Urinary bladder (tissue), 4 donors: ENCODE measurements at places on chromosomes 1 and 21. TPM values are rescaled to one million over a fixed set of nuclear protein-coding genes. Genes with fewer than 3 reads are reported as not detected.

The KCNN3 gene
- 16.6 TPM for total RNA-seq

The IL19 gene
- total RNA-seq: not detected

The SMPDL3B gene
- total RNA-seq: 0.42 TPM

The SELL gene
- total RNA-seq: 5.1 TPM

The FGR gene
- 3.4 TPM for total RNA-seq

The GNG4 gene
- total RNA-seq: 2.3 TPM

The KIF26B gene
- total RNA-seq: 12.2 TPM

The PLA2G4A gene
- total RNA-seq: 36.8 TPM

The OLFML2B gene
- total RNA-seq: 16.0 TPM

The C1QA gene
- total RNA-seq: 41.5 TPM

The KRTAP19-1 gene
- total RNA-seq: not detected

The UTS2 gene
- total RNA-seq: 0.16 TPM

The CYYR1 gene
- total RNA-seq: 11.4 TPM

The CLDN17 gene
- not detected for total RNA-seq

The PFKFB2 gene
- 9.3 TPM for total RNA-seq

The FAM76A gene
- 18.2 TPM for total RNA-seq

The C2CD2 gene
- 24.3 TPM for total RNA-seq

The PLCH2 gene
- 7.0 TPM for total RNA-seq

The ALG14 gene
- total RNA-seq: 4.4 TPM

The SELP gene
- 13.1 TPM for total RNA-seq

The TAL1 gene
- 4.2 TPM for total RNA-seq

The MIXL1 gene
- total RNA-seq: not detected

The KRTAP7-1 gene
- not detected for total RNA-seq

The DNAJC28 gene
- 2.7 TPM for total RNA-seq

The MLLT11 gene
- total RNA-seq: 4.8 TPM

The ATP1A4 gene
- total RNA-seq: 8.3 TPM

The PRDM16 gene
- 3.7 TPM for total RNA-seq

The ZNF648 gene
- total RNA-seq: 0.11 TPM

The RIPPLY3 gene
- total RNA-seq: not detected

The IL12RB2 gene
- total RNA-seq: 6.0 TPM

The TNFRSF8 gene
- 0.26 TPM for total RNA-seq

The LRRC38 gene
- 0.53 TPM for total RNA-seq

The CHIT1 gene
- total RNA-seq: 0.11 TPM

The EPB41 gene
- total RNA-seq: 37.4 TPM

The SPRR1A gene
- total RNA-seq: not detected

The TMEM183A gene
- total RNA-seq: 60.9 TPM

The RGS16 gene
- 7.9 TPM for total RNA-seq

The FAM229A gene
- 3.2 TPM for total RNA-seq

The FABP3 gene
- total RNA-seq: 42.1 TPM

The THEM5 gene
- not detected for total RNA-seq

The AMY1B gene
- total RNA-seq: not detected

The BGLAP gene
- 0.42 TPM for total RNA-seq

The LHX4 gene
- total RNA-seq: not detected

The FCRL4 gene
- total RNA-seq: not detected

The SYPL2 gene
- 2.4 TPM for total RNA-seq

The LINGO4 gene
- 0.16 TPM for total RNA-seq

The CYP4B1 gene
- 56.6 TPM for total RNA-seq

The SH3D21 gene
- total RNA-seq: 3.5 TPM

The LRRC8C gene
- 12.3 TPM for total RNA-seq
